Activated naive CD4-positive, alpha-beta T cell treated with Interleukin-2 at 50 U/mL for 16 hours (primary cell): ENCODE measurements at places on chromosomes 1 and 21.
A peak's percentile ranks its signal among the peaks of the same experiment; 100 is the strongest.

DNA sequence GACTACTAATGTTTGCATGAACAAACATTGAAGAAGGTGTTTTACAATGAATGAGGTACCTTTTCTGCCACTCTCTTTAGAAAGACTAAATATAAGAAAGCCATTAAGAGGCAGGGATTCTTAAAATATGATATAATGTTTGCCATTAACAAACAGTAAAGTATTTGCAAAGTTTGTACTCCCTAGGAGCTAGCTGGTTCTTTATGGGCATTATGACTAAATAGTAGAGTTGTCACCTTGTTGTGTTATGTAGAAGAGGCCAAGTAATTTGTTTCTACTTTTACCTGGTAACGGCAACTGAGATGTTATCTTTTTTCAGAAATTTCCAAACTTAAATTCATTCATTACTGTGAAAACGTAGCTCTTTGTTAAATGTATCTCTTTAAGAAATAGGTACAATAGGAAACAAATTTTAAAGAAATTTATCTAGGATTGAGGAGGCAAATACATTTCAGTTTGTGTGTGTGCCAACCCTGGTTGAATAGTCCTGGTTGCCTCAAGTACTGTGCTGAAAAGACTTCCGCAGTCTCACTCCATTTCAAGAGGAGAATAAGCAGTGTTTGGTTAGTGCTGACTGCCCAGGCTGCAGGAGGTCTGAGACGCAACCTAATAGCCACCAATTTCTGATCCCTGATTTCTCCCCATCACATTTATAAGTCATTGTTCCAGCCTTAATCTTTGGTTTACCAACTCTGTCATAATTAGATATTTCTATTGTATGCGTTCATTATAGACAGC, 52.1 kb downstream of the WDR3 start:
- no peak for DNase-seq

- no peak for DNase-seq
These were observed 510.5 kb downstream of the PLPP3 start for GRCh38 chr1:56068908-56069307.

DNA sequence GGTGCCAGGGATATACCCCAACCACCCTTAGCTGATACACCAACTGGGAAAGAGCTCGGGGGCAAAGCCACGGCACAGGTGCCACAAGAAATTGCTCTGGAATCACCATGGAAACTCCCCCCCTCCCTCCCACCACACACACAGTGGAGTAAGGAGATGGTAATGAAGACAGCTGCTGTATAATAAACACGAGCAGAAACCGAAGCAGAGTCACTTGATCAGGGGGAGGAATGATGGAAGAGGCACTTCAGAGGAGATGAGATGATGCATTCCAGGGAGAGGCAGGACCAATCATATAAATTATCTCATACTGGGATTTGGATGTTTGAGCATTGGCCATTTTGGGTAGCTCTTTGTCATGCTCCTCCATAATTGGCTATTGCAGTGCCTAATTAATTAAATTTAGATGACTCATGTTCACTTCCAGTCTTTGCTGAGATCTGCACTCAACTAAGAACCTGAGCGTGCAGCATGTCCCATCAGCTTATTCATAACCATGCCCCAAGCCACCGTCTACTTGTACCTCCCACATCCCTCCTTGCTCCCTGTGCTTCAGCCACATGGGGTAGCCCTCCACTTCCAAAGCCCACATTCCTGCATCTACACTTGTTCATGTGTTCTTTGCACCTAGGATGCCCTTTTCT, 189.5 kb downstream of the ZSCAN20 start:
- DNase-seq: no peak

DNA sequence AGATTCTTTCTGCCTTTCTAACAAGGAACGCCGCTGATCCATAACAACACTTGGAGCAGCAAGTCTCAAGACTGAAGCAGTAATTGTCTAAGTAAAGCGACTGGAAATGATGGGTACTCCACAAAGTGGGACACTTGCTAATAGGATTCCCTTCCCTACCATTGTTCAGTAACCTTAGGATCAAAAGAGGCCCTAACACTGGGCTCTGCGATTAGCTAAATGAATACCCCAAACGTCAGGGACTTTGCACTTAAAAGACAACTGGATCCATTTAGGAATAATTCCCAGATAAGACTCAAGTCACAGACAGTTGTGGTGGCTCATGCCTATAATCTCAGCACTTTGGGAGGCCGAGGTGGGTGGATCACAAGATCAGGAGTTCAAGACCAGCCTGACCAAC, 221.9 kb upstream of the FGGY start:
- no peak for DNase-seq

DNA sequence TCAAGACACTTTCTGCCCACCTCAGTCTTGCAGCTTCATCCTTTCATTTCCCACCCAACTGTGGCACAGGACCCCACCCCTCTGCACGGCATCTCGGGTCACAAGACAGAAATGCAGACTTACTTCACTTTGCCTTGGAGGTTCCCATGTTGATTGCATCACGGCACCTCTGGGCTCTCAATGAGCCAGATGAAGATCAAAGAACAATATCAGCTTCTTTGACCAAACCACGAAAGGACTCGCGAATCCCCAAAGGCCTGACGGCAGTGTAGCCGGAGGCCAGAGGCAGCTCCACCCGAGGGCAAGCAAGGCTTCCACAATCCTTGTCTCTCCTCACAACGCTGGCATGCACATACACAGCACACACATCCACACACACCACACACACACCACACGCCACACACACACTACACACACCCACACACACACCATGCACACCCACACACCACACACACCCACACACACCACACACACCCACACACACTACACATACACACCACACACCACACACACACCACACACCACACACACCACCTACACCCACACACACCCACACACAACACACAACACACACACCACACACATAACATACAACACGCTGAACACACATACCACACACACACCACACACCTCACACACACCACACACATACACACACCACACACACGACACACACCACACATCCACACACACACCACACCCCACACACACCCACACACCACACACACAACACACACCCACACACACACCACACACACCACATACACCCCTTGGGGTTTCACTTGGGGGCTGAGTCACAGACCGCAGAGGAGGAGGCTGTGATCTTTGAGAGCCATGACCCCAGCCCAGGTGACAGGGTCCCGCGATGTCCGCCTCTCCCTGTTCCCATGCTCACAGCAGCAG, 35.8 kb downstream of the UBASH3A start:
- DNase-seq: peak; percentile 62

DNA sequence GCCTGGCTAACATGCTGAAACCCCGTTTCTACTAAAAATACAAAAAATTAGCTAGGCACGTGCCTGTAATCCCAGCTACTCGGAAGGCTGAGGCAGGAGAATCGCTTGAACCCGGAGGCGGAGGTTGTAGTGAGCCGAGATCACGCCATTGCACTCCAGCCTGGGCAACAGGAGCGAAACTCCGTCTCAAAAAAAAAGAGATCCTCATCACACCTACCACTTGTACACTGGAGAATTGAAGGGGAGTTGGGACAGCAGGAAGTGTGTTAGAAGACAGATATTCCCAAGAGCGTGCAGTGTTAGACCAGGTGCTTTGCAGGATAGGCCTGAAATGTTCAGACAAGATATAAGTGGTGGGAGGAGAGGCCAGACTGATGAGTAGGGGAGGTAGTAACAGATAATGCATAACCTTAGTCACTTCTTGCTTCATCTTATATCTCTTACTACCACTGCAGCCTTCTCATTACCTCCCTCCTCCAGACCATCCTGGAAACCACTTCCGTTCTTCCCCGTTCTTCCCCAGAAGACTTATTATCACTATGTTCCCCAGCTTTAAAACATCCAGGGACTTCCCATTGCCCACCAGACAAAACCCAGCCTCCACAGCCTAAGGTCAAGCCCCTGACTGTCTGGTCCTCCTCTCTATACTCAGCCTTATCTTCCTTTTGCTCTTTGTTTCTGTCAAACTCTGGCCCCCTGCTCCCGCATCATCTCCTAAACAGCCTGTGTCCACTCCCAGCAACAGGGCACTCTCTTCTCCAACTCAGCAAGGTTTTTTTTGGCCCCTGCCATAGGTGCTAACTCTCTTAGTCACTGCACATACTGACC, 21.3 kb downstream of the FAM20B start:
- no peak for DNase-seq

GRCh38 chr1:214418391-214418790, 133.0 kb downstream of the PTPN14 start:
- no peak for DNase-seq

GRCh38 chr21:26374817-26375216, 198.3 kb downstream of the CYYR1 start:
- DNase-seq: no peak

GRCh38 chr1:197896301-197896700, 6.1 kb upstream of the C1orf53 start:
- DNase-seq: no peak

DNA sequence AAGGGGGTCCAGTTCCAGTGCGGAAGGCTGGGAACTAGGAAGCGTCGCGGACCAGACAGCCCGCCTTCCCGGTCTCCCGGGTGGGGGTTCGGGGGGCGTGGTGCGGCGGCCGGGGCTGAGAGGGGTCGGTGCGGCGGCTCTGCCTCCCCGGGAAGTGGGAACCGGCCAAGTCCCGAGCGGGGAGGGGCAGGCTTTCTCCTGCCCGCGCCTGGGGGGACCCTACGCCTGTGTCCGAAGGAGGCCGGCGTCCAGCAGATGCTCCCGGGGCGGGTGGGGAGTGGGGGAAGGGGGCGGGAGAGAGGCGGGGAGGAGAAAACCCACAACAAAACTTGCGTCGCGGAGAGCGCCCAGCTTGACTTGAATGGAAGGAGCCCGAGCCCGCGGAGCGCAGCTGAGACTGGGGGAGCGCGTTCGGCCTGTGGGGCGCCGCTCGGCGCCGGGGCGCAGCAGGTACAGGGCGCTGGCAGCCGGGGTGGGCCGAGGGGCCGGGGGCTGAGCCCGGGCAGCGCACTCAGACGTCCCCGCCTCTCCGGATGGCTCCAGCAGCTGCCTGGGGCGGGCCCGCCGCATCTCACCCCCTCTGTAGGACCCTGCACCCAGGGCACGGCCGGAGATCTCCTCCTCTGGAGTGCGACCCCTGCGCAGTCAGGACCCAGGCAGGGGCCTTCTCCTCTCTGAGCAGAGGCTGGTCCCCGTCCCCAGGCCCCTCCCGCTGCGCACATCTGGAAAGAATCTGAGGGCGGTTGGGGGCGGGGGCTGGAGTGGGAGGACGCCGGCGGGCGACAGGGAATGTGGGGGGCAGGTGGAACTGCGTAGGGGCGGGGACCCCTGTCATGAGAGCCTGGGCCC, at the start of gene PODN:
PODN (plus strand) TSS at position 355 of the 849 bp plus-strand sequence. CDS start 7,643 bp downstream, outside the sequence.
- DNase-seq: no peak

GRCh38 chr1:117695796-117696490, 90.1 kb downstream of the TENT5C start:
- DNase-seq: no peak

DNA sequence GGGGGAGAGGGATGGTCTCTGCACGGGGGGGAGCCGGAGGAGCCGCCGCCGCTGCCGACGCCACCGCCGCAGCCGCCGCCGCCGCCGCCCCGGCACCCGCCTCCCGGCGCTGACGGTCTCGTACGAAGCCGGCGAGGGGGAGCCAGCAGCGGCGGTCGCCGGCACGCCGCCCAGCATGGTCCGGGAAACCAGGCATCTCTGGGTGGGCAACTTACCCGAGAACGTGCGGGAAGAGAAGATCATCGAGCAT, 311 bp downstream of the SPEN start:
- DNase-seq: no peak

DNA sequence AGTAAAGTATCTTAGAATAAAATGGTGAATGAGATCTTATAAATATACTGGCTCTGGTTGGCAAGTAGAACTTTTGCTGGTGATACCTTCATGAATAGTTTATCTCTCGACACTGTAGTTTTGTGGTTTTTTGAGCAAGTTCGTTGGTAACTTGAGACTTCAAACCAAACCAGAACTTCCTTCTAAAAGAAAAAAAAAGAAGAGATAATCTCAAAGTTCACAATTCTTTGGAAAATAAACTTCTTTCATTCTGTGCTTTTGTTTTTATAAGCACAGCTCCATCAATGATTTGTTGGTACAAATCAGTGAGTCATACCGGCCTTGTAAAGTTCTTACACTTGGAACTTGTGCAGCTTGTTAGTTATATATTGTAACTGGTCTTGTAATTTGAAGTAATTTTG, 2.3 kb downstream of the HIPK1 start:
- DNase-seq: no peak

GRCh38 chr1:103525114-103525606, 339 bp upstream of the RNPC3 start:
- no peak for DNase-seq

DNA sequence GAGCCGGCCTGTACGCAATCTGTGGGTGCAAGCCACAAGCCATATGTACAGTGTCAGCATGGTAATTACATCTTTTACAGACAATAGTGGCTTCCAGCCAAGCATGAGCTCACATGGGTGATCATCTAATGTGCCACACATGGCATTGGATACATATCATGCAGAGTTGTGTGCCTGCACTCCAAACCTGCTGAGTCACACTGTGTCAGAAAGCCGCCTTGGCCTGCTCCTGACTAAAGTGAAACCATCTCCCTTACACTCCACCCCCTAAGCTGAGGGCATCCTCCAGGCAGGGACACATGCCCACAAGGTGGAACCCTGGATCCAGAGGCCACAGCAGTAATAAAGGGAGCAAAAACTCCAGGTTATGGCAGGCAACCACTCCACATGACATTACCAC, 72.5 kb downstream of the KCNT2 start:
- no peak for DNase-seq

DNA sequence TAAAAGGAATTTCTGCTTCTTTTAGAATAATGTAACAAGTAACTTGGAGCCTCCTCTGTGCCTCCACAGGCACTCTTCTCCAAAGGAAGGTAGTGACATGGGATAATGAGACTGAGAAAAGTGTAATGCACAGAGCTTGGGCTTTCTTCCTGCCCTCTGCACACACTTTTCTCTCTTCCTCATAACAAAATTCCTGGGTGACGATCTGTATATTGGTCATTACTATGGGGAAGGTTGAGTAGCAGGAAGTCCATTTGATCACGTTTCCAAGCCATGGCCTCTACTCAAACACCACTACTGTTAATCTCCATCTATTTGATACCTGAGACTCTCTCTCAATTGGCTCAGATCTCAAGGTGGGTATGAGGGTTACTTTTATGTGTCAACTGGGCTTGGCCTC, 113.9 kb downstream of the GRIK1 start:
- no peak for DNase-seq

- peak; percentile 81 for DNase-seq
These were observed 4.4 kb upstream of the LGR6 start for GRCh38 chr1:202189001-202189790.

- no peak for DNase-seq
These were observed 149.7 kb upstream of the JUN start for GRCh38 chr1:58933599-58933926.

GRCh38 chr1:34597877-34598514, 156.9 kb upstream of the GJB5 start:
- peak; percentile 21 for DNase-seq
